NB4 (cell line): ENCODE measurements at places on chromosomes 11 and 22.

GRCh38 chr11:122723576-122723975 lies 68.1 kb downstream of the UBASH3B start:
- DNase-seq: no peak

DNA sequence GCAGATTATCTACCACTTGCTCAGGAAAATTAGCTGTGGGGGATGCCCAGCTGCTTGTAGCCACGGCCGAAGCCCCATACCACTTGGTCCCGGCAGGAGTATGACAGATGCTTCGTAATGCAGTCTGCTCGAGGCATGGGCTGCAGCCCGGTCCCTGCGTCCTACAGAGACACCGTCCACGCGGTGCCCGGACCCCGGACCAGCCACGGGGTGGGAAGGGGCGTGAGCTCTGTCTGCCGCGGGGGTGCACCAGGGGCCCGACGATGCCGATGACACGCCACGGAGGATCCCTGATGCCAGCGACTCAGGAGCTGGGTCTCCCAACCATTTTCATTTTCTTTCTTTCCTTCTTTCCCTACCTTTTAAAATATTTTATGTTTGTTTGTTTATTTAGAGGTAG lies 30.0 kb downstream of the SLC25A17 start:
- DNase-seq: no peak

- peak; percentile 34 for DNase-seq
These were observed 1102.6 kb downstream of the DLG2 start for GRCh38 chr11:84524422-84525051.

DNA sequence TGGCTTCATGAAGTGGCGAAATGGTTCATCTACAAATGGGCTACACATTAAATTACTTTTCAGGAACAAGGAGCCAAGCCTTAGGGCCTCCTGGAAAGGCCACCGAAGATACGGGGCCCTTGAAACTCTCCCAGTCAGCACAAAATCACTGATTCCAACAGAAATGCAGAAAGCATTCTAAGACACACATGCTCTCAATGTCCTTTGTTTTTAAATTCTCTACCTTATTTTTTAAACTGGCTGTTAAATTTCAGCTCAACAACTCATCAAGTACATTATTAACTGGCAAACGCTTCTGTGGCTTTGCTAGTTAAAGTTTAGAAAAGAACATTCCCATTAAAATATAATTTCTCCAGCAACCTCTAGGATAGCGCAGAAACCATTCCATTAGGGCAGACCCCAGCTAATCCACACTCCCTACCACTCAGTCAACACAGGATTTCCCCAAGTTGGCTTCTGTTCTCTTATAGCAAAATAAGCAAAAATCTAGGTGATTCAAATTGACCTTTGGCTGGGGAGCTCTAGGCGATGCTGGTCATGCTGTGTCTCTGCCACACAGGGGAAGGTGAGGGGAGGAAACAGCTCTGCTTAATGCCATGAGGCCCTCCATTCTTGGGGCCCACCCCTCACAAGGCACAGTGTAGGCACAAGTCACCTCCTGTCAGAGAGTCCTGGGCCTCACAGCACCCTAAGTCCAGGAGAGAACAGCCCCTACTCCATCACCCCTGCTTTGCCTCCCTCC lies 47.1 kb downstream of the PLEKHA7 start:
- DNase-seq: no peak

GRCh38 chr11:60221692-60222091 lies 21.2 kb downstream of the MS4A4E start:
- DNase-seq: no peak

- no peak for DNase-seq
These were observed 144.1 kb downstream of the SHANK2 start for GRCh38 chr11:71108013-71108865.

- no peak for DNase-seq
These were observed 132.1 kb downstream of the DSCAML1 start for GRCh38 chr11:117664897-117665296.

DNA sequence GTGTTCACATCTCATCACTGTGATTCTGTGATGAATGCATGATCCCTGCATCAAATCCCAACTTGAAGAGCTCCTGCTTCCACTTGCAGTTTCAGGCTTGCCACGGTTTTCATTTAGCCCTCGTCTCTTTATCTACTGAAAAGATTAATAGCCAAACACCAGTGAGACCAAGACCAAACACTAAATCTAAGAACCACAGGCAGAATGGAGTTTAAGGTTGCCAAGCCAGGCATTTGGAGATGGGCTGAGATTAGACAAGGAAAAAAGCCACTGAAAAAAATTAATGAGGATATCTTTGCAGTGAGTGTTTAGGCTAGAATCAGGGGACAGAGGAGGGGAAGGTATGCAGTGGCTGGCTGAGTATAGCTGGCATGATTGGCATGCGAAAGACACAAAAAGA lies 227.2 kb upstream of the BLID start:
- DNase-seq: no peak

DNA sequence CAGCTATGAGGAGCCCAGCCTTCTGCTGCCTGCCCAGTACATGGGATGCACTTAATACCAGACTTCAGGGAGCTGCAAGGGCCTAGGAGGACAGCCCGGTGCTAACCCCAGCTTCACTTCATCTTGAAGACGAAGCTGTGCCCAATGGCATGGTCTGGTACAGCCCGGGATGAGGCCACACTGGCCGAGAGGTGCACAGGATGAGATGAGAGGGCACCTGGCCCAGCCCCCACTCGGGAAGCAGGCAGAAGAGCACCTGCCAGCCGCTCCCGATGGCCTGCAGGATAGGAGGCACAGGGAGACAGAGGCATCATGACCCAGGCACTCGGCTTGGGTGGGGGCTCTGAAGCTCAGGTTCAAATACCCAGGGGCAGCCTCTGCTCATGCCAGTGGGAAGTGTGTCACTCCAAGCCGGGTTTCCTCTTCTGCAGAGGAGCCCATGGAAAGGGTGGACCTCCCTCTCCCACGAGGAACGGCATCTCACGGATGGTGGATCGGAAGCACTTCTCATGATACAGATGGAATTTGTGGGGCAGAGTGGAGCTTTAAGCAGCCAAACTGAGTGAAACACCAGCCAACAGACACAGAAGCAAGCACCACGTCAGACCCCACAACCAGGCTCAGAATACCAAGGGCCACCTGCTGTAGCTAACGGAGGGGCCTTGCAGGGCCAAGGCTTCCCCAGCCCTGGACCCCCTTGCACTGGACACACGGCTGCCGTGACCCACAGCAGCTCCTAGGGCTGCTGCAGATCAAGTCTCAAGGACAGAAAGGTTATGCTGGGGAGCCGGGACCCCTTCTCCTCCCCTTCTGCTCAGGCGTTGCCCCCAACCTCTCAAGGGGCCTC lies 875.2 kb downstream of the BRD1 start:
- no peak for DNase-seq

- no peak for DNase-seq
These were observed 17.8 kb downstream of the SAMM50 start for GRCh38 chr22:43972931-43973462.

- DNase-seq: no peak
These were observed 13.6 kb upstream of the MS4A15 start for GRCh38 chr11:60743058-60743457.

GRCh38 chr11:35419184-35419829 lies at the start of gene SLC1A2:
Gene SLC1A2 (minus strand): TSS chr11:35419558. CDS start chr11:35418966, 592 bp downstream.
- no peak for DNase-seq

DNA sequence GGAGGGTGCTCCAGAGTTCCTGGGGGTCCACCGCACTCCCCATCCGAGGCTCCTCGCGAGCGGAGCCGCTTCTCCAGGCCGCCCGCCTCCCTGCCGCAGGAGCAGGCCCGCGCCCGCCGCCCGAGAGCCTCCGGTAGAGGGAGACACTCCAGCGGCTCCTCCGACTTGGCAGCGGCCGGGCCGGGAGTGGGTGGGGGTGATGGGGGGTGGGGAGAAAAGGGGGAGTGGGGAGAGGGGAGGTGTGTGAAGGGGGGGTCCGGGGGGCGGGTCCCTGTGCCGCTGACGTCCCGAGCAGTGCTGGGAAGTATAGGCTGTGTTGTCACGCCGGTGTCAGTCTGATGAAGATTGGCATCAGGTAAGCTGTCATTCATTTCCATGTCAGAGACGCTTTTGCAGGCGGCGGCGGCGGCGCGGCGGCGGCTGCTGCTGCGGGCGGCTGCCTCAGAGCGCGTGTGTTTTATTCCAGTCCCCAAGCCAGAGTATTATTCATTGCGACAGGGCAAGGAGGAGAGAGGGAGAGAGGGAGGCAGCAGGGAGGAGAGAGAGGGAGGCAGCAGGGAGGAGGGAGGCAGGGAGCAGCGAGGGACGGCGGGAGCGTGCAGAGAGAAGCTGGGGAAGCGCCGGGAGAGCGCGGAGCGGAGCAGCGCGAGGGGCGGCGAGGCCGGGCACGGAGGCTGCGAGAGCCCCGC lies at the start of gene PKNOX2:
TSS of gene PKNOX2 (plus strand) at position 330 of the 689 bp plus-strand sequence. CDS start 186,555 bp downstream, outside the sequence.
- DNase-seq: peak; percentile 60

DNA sequence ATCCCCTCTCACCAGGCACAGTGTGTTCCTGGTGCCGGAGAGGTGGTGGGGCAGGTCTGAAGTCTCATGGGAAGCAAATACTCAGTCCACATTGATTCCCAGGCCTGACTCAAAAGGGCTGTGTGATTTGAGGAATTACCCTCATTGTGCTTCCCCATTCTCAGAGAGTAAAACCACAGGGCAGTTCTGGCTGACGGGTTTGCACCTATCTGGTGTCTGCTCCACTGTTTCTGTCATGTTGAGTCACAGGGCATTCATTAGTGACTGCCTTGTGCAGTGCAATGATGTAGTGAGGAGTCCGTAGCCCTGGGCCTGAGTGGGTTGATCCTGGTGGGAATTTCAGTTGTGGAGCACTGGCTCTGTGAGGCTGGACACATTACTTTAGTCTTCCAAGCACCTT lies 85.2 kb upstream of the ARHGAP20 start:
- peak; percentile 32 for DNase-seq

GRCh38 chr11:121420398-121420797 lies 31.7 kb upstream of the SORL1 start:
- DNase-seq: no peak

DNA sequence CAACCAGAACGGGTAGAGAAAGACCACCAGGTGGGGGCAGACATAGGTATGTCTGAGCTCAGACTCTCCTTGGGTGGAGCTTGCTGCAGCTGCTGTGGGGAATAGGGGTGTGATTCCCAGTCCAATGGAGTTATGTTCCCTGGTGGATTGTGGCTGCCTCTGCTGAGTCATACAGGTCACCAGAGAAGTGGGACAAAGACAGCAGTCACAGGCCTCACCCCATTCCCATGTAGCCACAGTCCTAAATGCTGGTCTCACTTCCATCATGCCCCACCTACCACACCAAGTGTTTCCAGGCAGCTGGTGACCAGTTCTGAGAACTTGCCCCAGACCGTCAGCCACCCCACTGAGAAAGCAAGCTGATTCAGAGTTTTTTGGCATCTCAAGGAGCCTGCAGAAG lies 17.5 kb downstream of the OR52E5 start:
- no peak for DNase-seq
